ENCODE measurements at places on chromosomes 7 and 10. TPM values are rescaled to one million over a fixed set of nuclear protein-coding genes. Genes with fewer than 3 reads are reported as not detected.

Gene TUBAL3
- 1.1 TPM for total RNA-seq

Gene RBP3
- total RNA-seq, result not detected

Gene RRP12
- total RNA-seq, result 40.1 TPM

Gene CALN1
- not detected for total RNA-seq

Gene ZNF775
- total RNA-seq, result 4.7 TPM

Gene PALD1
- 0.07 TPM for total RNA-seq

Gene FKBP9
- 110 TPM for total RNA-seq

Gene NPTX2
- total RNA-seq, result not detected

Gene CD36
- total RNA-seq, result 0.20 TPM

Gene MYO1G
- 0.04 TPM for total RNA-seq

Gene PTPRZ1
- 32.3 TPM for total RNA-seq

Gene KNDC1
- 0.03 TPM for total RNA-seq

Gene TRIL
- total RNA-seq, result not detected

Gene FKBP6
- total RNA-seq, result not detected

Gene KAZALD1
- total RNA-seq, result 0.32 TPM

Gene WDR86
- not detected for total RNA-seq

Gene EBLN1
- total RNA-seq, result not detected

Gene GRID1
- not detected for total RNA-seq

Gene PKD1L1
- 0.07 TPM for total RNA-seq

Gene SPDYE2B
- not detected for total RNA-seq

Gene FAM25A
- total RNA-seq, result not detected

Gene UPF2
- total RNA-seq, result 22.0 TPM

Gene RET
- 1.2 TPM for total RNA-seq

Gene AKR1C8
- total RNA-seq, result not detected

Gene CREB5
- total RNA-seq, result 3.7 TPM

Gene SPAM1
- total RNA-seq, result not detected

Gene NRP1
- 58.2 TPM for total RNA-seq

Gene ZNF239
- total RNA-seq, result 2.1 TPM

Gene SYNPO2L
- total RNA-seq, result not detected

Gene SCART1
- 0.58 TPM for total RNA-seq

Gene SEMA3E
- 0.42 TPM for total RNA-seq

Gene MSMB
- not detected for total RNA-seq

Gene BMS1
- total RNA-seq, result 29.3 TPM

Gene OGDHL
- total RNA-seq, result 0.28 TPM

Gene CLCN1
- 0.04 TPM for total RNA-seq

Gene SLC18A2
- total RNA-seq, result not detected

Gene INHBA
- 117 TPM for total RNA-seq

Gene ABLIM1
- 21.1 TPM for total RNA-seq

Gene PNLIPRP3
- total RNA-seq, result 13.4 TPM

Gene ADAP1
- total RNA-seq, result 7.8 TPM

Gene PRKAR2B
- total RNA-seq, result not detected

Gene NEUROD6
- total RNA-seq, result not detected

Gene GHRHR
- not detected for total RNA-seq

Gene CAMK2B
- total RNA-seq, result 1.5 TPM

Gene SDK1
- 0.63 TPM for total RNA-seq

Data from foreskin keratinocyte (primary cell).